ENCODE measurements at places on chromosomes 1 and 21.

- DNase-seq, result no peak
Observed at GRCh38 chr1:16614361-16615252, 1.2 kb upstream of the NBPF1 start.

- no peak for DNase-seq
Observed at GRCh38 chr21:36422279-36423098, 37.3 kb downstream of the CHAF1B start.

GRCh38 chr1:160954158-160955104, at the start of gene ITLN2:
Gene ITLN2, minus strand, starts transcription at chr1:160954809. Its CDS starts 68 bp downstream, at chr1:160954741.
- no peak for DNase-seq

- DNase-seq, result no peak
Observed at GRCh38 chr21:24948186-24948585, 659.1 kb downstream of the MRPL39 start.

DNA sequence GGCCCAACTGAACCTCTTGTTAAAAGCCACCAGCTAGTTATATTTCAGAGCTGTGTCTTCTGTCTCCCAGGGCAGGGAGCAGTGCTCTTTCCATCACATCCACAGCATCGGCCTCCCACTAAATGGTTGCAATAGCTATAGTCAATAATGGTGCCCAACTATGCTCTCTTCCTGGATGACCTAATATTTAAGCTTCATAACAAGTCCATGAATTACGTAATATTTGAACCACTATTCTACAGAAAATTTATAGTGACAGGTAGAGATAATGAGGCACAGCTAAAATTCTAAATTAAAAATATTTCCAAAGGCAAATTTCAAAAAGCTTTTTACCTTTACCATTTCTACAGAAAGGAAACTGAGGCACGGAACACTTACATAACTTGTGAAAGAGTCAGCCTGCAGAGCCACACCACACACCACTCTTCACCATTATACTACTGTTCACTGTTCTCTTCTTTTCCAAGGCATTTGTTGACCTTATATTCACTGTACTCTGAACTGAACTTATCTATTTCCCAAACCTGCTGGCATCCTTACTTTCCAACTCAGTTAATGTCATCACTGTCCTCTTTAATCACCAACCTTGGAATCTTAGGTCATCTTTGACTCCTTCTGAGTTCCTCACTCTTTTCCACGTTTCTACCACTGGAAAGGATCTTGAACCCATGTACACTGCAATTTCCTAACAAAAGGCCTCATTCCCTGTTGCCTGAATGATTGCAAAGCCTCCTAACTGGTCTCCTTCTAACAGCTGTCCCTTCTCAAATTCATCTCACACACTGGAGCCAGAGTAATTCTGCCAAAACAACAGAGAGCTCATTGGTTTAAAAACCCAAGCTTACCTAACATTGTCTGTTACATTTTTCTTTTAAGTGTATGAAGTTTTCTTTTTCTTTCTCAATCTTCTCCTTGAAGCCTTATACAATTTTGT, 85.5 kb downstream of the DDAH1 start:
- DNase-seq, result no peak

- DNase-seq, result no peak
Observed at GRCh38 chr21:43375006-43375836, 51.7 kb downstream of the SIK1 start.

GRCh38 chr1:63621698-63622097, 28.5 kb downstream of the PGM1 start:
- DNase-seq, result no peak

- DNase-seq, result no peak
Observed at GRCh38 chr1:32828341-32828740, 10.9 kb downstream of the S100PBP start.

GRCh38 chr1:230858918-230859729, 9.2 kb downstream of the C1orf198 start:
- DNase-seq, result no peak

DNA sequence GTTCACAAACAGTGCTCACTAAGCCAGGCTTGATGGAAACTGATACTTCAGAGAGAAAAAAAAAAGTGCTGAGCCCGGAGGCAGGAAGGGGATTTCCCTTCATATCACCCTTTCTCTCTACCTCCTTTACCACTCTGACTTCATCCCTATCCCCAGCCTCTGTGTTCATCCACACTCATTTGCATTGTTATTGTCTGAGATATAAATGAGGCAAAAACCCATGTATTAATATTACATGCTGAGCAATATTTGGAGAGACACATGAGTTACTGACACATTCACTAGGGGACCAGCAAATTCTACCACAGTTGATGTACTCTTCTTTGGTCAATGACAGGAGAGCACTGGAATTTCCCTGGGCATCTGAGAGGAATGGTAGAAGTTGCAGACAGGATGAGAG, 175.8 kb downstream of the TNFSF18 start:
- no peak for DNase-seq

DNA sequence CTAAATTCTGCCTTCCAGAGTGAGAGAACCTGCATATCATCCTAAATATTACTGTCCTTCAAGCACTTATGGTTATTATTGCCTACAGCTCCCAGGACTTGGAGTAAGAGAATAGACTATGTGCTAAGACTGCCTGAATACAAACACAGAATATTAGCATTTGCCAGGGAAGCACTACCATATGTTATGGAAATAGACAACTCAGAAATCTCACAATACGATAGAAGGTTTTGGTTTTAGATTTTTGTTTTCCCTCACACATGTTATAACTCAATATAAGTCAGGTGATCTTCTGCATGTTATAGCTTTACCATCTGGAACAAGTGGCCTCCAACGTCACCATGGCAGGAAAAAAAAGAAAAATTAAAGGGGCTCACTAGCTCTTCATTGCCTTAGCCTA, 413.9 kb downstream of the LRRIQ3 start:
- no peak for DNase-seq

GRCh38 chr1:152159144-152159543, at the start of gene RPTN:
Gene RPTN, minus strand, starts transcription at chr1:152159228. Its CDS starts 1,339 bp downstream, at chr1:152157889.
- DNase-seq, result no peak

DNA sequence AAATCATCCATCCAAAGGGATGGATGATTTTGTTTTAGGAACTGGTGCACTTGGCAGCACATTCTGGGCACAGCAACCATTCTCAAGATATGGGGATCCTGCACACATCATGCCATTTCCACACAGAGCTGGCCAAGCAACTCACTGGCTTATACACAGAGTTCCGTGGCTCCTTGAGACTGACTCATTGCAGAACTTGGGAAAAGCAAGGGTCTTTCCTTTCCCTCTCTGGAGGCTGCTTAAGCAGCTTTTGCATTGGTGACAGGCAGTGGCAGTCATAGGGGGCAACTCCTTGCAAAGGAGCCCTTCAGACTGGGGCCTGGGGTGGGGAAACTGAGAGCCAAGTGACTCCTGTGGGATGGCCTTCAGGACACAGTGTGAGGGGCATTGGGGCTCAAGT, 1.9 kb upstream of the MAD2L2 start:
- DNase-seq, result no peak

GRCh38 chr1:100791586-100791985, 72.0 kb downstream of the VCAM1 start:
- DNase-seq, result no peak

GRCh38 chr1:13699510-13699909, 478 bp upstream of the PRDM2 start:
- DNase-seq, result no peak

DNA sequence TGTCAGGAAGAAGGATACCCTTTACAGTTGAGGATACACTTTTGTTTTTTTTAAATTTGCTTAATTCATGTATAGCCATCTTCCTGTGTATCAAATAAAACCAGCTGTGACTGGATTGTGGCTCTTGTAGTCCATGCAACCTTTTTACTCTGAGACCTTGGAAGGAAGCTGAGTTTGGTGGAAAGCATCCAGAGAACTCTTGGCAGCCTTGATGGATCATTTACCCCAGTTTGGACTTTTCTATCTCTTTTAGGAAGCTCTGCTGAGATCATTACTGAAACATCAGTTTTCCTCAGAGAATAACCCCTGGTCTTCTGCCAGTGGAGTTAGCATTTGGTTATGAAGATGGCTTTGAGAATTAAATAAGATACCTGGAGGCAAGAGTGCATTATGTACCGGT, 21.2 kb upstream of the APOBEC4 start:
- no peak for DNase-seq

GRCh38 chr1:10737651-10738050, 58.8 kb downstream of the CASZ1 start:
- DNase-seq, result no peak

DNA sequence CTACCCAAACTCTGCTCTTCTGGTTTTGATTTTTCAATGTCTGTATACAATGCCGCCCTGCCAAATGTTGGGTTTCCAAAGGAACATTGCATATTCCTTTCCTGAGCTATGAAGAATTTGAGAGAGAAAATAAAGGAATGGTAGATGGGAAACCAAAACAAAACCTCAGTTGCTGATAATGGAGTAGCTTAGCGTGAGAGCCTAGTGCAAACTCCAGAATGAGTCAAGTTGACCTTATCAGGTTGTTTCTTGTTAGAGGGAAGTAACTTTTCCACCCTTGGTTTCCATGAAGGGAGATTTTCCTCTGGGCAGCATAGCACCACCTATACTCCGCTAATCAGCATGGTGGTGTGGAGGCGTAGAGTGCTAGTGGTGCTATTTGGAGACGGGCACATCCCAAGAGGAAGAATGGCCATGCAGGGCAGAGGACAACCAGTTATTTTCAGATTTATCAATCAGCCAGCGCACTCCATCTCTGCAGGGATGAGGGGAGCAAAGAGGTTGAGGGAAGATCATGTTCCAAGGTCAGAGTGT, 51.6 kb downstream of the BACH1 start:
- DNase-seq, result no peak

- DNase-seq, result no peak
Observed at GRCh38 chr1:5739561-5740078, 252.6 kb downstream of the NPHP4 start.

GRCh38 chr1:44366371-44366975, 11.4 kb upstream of the ERI3 start:
- no peak for DNase-seq

DNA sequence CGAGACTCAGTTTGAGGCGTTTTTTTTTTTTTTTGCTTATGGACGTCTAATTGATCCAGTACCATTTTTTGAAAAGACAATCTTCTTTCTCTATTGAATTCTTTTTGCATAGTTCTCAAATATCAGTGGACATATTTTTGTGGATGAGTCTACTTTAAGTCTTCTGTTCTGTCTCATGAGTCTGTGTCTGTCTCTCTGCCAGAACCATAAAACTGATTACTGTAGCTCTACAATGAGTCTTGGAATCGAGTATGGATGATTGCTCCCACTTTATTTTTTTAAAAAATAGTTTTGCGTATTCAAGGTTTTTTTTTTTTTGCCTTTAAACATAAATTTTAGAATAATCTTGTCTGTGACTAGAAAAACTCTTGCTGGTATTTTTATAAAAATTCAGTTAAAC, 323.5 kb downstream of the ZNF326 start:
- no peak for DNase-seq

- DNase-seq, result no peak
Observed at GRCh38 chr1:3816331-3817137, 20.2 kb upstream of the LRRC47 start.

DNA sequence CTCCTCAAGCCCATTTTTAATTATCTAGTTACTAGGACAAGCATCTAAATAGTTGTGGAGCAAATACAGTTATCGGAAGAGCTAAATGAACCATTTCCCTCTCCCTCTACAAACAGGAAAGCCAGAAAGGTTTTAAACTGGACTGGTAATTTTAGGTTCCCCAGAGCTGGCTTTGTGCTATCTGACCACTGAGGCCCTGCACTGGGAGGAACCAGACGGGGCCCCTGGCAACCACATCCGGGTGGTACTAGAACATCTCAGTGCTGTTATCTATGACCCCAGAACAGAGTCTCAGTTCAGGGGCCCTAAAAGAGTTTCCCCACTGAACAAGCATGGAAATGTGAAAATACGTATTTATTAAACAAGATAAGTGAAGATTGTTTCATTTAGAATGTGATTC, 7.7 kb upstream of the RSPH1 start:
- no peak for DNase-seq

- DNase-seq, result no peak
Observed at GRCh38 chr1:84436876-84437655, 38.8 kb downstream of the DNASE2B start.

DNA sequence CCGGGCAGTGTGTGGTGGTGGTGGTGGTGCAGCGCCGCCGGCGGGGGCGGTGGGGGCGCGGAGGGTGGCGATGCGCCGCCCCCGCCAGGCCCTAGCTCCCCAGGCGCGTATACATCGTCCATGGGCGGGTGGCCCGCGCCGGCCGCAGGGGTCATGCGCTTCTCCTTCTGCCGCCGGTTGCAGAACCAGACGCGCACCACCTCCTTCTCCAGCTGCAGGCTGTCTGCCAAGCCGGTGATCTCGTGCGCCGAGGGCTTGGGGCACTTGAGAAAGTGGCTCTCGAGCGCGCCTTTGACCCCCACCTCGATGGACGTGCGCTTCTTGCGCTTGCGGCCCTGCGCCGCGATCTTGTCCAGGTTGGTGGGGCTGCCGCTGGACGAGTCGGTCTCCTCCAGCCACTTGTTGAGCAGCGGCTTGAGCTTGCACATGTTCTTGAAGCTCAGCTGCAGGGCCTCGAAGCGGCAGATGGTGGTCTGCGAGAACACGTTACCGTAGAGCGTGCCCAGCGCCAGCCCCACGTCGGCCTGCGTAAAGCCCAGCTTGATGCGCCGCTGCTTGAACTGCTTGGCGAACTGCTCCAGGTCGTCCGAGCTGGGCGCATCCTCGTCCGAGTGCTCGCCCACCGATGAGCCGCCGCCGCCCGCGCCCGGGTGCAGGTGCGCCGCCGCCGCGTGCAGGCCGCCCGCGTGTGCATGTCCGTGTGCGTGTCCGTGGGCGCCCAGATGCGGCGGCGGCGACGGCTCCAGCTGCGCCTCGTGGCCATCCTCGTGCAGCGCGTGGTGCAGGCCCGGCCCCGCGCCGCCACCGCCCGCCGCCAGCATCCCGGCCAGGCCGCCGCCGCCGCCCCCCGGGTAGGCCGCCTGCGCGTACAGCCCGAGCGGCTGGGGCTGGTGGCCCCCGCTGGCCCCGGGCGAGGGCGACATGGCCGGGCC, 926 bp downstream of the POU3F1 start:
- no peak for DNase-seq

DNA sequence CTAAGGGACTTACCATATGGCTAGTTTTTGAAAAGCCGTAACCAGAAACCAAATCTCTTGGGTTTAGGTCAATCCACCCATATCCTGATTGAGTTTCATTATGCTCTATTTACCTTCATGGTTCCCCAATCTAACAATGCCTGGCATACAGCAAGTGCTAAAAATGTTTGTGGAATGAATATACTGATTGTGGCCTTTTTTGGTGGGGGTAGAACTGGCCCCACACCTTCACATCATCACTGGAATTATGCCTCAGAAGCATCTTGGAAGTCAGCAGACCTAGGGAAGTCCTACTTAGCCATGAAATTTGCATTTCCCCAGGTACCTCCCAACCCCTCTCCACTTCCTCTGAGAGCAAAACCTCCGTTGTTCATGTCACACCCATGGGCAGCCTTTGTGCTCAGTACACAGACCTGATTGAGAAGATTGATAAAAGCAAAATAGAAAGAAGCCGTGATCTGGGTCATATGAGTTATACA, 17.8 kb upstream of the SLAMF1 start:
- no peak for DNase-seq

- no peak for DNase-seq
Observed at GRCh38 chr1:198849093-198849492, 210.3 kb downstream of the PTPRC start.

GRCh38 chr1:3669421-3669821, 17.1 kb downstream of the TP73 start:
- no peak for DNase-seq

GRCh38 chr21:35559128-35559828, 501.0 kb downstream of the SETD4 start:
- DNase-seq, result no peak

Data from NCI-H1436 treated with DMSO at 0.1 percent for 48 hours (cell line).